ENCODE measurements at places on chromosomes 7 and 10. TPM values are rescaled to one million over a fixed set of nuclear protein-coding genes. Genes with fewer than 3 reads are reported as not detected.

Gene CAMK1D
- polyA plus RNA-seq: 3.6 TPM

Gene DEPP1
- polyA plus RNA-seq: 4.5 TPM

Gene FAM180A
- not detected for polyA plus RNA-seq

Gene CLDN4
- 69.3 TPM for polyA plus RNA-seq

Gene HABP2
- not detected for polyA plus RNA-seq

Gene AGMO
- 0.22 TPM for polyA plus RNA-seq

Gene GCK
- 4.3 TPM for polyA plus RNA-seq

Gene LIPJ
- polyA plus RNA-seq: not detected

Gene HUS1
- polyA plus RNA-seq: 11.4 TPM

Gene PTN
- 13.3 TPM for polyA plus RNA-seq

Gene CUBN
- 0.08 TPM for polyA plus RNA-seq

Gene OR6B1
- not detected for polyA plus RNA-seq

Gene ATOH7
- polyA plus RNA-seq: 1.0 TPM

Gene GALNT17
- polyA plus RNA-seq: 37.7 TPM

Gene IFIT2
- polyA plus RNA-seq: not detected

Gene UCMA
- polyA plus RNA-seq: 1.2 TPM

Gene CRYGN
- polyA plus RNA-seq: 0.98 TPM

Gene DPP6
- 4.3 TPM for polyA plus RNA-seq

Gene CPXM2
- polyA plus RNA-seq: 2.4 TPM

Gene EPHA1
- 113 TPM for polyA plus RNA-seq

Gene BUD31
- polyA plus RNA-seq: 46.7 TPM

Gene EVX1
- polyA plus RNA-seq: not detected

Gene GHRHR
- 1.6 TPM for polyA plus RNA-seq

Data from H1 (cell line).